Stimulated activated CD8-positive, alpha-beta memory T cell treated with anti-CD3 and anti-CD28 coated beads, Interleukin-7, amount 100 ng/mL, for 48 hours (primary cell): ENCODE measurements at places on chromosomes 1 and 21.

- DNase-seq, result no peak
These were observed 72.5 kb downstream of the FOXD2 start for GRCh38 chr1:47510282-47510811.

DNA sequence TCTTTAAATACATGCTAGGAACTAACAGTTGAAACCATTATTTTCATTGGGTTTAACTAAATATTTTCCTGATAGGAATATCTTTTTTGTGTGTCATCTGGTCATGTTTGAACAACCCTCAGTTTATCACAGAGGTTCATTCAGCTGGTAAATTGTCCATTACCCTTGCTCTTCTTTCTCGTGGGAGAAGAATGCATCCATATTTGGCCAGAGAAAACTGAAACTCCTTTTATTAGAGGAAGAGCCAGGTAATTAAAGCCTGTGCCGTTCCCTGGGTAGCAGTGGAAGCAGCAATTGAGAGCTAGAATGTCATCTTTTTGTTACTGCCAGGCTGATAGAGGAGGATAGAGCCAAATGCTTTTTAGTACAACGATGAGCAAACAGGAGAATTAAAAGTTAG is 587.2 kb upstream of the ZRANB2 start:
- DNase-seq, result no peak

- DNase-seq, result no peak
These were observed 14.5 kb upstream of the MAP3K7CL start for GRCh38 chr21:29115899-29116298.

GRCh38 chr1:32454726-32455125 is 10.1 kb upstream of the ZBTB8B start:
- no peak for DNase-seq

DNA sequence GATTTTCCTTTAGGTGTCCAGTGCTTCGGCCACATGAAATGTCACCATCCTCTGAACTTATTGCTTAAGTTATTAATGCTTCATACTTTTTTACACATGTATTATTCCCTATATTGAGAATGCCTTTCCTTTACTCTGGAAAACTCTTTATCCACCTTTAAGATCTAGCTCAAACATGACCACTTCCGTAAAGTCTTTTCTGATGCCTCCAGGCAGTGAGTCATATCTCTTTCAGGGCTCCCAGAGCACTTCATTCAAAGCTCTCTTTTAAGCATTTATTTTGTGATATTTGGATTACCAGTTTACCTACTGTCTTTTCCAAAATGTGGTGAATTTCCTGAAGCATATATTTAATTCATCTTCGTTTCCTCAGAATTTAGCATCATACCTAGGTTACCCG is 178.9 kb downstream of the HS2ST1 start:
- DNase-seq, result no peak

DNA sequence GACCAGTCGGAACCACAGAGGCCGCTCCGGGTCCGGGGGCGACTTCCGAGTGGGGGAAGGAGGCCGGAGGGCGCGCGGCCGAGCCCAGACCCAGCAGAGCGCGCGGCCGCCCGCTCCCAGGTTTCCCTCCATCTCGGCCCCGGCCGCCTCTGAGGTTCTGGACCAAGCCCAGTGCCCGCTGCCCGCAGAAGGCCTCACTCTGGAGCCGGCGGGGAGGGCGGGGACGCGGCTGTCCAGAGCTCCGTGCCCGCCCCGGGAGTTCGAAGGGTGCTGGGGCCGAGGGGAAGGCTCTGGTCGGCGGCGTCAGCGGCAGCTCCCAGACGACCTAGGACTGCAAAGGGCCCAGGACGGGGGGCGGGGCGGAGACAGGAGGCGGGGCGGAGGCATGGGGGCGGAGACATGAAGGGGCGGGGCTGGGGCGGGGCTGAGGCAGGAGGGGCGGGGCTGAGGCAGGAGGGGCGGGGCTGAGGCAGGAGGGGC is 48.0 kb upstream of the SLC19A1 start:
- DNase-seq, result peak; percentile 63

DNA sequence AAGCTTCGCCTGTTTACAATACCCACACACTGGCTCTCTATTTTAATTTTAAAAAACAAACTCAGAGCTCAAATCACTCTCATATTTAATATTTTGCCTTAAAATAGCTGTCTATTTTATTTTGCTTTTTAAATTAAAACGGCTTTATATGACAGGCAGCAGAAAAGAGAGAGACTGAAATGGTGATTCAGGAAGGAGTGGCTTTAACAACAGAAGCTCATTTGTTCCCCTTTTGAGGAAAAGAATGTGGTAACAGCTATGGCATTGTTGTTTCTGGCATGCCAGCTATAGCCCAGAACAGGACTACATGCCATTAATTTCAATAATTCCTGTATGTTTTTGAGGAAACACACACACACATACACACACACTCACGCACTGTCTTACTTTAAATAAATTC is 234.2 kb upstream of the PTBP2 start:
- DNase-seq, result no peak

- DNase-seq, result no peak
These were observed 80.2 kb downstream of the MAST2 start for GRCh38 chr1:45883658-45884057.

DNA sequence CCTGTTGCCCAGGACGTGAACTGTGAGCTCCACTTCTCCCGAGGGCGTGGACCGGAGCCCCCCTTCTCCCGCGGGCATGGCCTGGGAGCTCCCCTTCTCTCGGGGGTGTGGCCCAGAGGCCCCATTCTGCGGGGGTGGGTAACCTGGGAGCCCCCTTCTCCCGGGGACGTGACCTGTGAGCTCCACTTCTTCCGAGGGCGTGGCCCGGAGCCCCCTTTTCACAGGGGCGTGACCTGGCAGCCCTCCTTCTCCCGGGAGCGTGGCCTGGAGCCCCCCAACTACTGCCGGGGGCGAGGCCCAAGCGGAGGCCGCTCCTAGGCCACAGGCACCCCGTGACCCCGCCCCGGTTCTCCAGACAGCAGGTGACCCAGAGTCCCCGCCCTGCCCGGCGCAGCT is 320 bp downstream of the C1orf174 start:
- peak; percentile 35 for DNase-seq

- no peak for DNase-seq
These were observed 128.0 kb downstream of the ACTL8 start for GRCh38 chr1:17883136-17883535.

DNA sequence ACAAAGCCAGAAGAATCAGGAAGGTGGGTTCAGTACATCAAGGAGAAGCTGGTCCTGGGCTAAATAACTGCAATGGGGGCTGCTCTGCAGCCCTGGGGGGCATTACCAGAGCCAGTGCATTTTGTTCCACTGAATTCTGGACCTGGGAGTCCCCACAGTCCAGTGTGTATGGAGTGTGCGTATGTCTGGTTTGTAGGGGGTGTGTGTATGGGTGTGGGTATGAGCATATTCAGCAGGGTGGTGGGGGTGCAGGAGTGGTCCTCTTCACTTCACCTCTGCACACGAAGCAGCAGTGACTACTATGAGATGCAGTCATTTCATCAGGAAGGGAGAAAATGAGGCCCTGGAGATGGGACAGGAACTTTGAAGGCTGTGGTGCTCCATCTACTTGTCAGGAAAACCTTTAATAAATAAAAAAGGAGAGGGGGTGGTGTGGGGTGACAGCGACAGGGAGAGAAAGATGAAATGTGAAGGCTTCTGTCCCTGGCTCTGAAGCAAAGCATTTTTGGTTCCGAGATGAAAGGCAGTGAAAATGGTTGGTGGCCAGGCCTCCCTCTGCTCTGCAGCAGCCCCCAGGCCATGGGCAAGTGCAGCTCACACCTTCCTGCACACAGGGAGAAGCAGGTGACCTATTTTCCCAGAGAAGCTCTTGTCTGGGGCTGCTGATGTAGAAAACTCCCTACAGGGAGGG is 121.5 kb upstream of the CACHD1 start:
- no peak for DNase-seq

DNA sequence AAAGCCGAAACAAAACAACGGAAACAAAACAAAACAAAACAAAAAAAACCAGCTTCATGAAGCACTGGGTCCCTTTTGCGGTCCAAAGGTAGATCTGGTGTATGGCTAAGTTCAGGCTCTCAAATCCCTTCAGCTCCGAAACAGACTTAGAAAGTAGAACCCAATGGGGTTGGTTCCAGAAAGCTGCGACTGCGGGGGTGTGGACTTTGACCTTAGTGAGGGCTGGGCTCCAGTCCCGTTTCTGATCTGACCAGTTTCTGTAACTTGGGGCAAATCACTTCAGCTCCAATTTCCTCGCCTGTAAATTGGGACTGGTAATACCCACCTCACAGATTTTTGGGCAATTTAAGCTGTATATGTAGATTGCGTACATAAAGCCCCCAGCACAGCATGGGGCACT is 105.2 kb downstream of the ZSCAN20 start:
- no peak for DNase-seq

DNA sequence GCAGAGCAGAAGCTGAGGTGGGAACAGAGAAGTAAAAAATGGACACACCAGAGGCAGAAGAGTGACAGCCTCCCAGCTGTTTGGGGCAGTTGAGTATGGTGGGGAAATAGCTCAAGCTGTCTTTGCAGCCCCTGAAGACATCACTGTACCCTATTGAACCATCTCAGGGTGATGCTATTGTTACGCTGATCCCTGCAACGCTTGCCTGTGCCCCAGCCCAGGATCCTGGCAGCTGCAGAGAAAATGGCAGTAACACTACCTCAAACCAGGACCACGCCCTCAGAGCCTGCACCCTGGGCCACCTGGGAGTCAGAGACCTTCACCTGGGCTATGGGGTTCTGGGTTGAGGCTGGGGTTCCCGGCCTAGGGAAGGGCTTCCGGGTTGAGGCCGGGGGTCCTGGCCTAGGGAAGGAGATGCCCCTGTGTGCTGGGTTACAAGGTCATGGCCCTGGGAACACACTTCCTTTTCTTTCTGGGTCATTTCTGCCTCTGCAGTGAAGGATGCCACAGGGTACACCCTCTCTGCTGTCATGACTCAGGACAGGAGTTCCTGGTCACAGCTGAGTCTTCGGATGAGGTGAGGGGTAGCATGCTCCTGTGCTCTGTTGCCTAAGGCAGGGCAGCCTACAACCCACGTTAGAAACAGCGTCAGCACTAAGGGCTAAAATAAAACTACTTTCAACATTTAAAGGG is 11.6 kb downstream of the BSND start:
- DNase-seq, result no peak

GRCh38 chr1:2595261-2595811 is 8.8 kb downstream of the PRXL2B start:
- DNase-seq, result no peak

- DNase-seq, result no peak
These were observed 238.8 kb downstream of the NCAM2 start for GRCh38 chr21:21236996-21237395.

- no peak for DNase-seq
These were observed 124.2 kb upstream of the IFFO2 start for GRCh38 chr1:19080721-19081120.

GRCh38 chr21:39726133-39726532 is 18.9 kb upstream of the IGSF5 start:
- DNase-seq, result no peak

DNA sequence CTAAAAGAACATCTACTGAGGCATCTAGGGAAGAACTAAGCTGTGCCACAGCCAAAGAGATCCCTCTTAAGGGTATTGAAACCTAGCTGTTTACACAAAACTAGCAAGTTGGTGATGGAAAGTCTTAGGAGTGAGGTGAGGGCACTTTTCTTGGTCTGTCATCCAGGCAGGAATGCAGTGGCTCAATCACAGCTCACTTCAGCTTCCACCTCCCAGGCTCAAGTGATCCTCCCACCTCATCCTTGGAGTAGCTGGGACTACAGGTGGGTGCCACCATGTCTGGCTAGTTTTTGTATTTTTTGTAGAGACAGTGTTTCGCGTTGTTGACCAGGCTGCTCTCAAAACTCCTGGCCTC is 2.4 kb downstream of the PLEKHO1 start:
- DNase-seq, result no peak

DNA sequence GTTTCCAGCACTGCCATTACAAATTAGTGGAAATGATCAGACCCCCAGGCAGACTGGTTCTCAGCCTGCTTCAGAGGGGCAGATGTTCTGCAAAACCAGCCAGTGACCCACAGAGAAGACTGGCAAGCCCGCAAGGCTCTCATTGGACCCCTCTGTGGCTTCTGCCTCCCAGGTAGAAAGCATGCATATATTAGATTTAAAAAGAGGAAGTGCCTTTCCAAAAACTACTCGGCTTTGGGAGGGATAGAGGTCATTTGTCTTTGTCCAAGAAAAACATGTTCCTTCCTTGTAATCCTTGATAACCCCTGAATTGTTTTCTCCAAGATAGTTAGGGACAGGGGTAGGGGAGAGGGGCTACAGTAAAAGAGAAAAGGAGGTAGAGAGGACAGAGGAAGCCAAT is 11.8 kb downstream of the HIVEP3 start:
- DNase-seq, result no peak

- DNase-seq, result no peak
These were observed 6.1 kb downstream of the NPPA start for GRCh38 chr1:11841245-11842153.

DNA sequence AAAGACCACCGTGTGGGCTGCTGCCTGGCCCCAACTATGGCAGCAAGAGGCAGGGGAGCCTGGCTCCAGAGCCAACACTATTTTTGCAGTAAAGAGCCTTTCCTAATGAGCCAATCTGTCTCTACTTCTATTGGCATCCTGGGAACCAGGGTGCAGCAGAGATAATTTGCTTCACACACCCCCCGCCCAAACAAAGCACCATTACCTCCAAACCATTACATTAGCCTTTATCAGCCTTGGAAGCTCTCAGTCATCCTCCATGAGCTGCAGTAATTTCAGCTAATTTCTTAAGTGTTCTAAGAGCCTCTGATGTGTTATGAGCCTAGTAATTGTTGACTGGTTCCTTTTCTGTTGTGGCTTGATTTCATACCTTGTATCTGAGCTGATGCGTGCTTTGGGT is 21.6 kb downstream of the ARMH1 start:
- DNase-seq, result no peak

DNA sequence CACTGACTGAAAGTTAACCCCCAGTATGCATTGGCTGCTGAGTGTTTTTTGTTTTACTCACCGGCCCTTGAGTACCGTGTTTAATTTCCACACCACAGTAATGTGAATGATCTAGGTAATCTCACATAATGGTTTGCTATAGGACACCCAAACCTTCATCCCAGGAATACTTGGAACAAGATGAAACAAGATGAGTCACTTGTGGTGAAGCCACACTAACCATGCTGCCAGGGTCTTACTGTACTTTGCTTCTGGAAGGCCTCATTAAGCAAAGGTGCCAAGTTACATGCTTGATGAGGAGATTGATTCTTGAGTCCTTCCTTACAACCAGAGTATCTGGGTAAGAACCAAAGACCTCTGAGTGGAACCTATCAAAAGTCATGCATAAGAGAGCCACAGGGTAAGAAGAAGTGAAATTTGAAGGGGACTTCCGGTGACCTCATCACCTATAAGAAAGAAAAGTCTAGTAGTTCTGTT is 163.3 kb downstream of the NRIP1 start:
- no peak for DNase-seq

- no peak for DNase-seq
These were observed 136.1 kb downstream of the DISP1 start for GRCh38 chr1:222950892-222951291.

DNA sequence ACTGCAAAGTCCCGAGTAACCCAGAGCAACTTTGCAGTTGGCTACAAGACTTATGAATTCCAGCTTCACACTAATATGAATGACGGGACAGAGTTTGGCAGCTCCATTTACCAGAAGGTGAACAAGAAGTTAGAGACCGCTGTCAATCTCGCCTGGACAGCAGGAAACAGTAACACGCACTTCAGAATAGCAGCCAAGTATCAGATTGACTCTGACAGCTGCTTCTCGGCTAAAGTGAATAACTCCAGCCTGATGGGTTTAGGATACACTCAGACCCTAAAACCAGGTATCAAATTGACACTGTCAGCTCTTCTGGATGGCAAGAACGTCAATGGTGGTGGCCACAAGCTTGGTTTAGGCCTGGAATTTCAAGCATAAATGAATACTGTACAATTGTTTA is 66.8 kb downstream of the ACBD6 start:
- DNase-seq, result no peak
